AG09309 (cell line): ENCODE measurements at places on chromosomes 11 and 22.
A peak's percentile ranks its signal among the peaks of the same experiment; 100 is the strongest.

DNA sequence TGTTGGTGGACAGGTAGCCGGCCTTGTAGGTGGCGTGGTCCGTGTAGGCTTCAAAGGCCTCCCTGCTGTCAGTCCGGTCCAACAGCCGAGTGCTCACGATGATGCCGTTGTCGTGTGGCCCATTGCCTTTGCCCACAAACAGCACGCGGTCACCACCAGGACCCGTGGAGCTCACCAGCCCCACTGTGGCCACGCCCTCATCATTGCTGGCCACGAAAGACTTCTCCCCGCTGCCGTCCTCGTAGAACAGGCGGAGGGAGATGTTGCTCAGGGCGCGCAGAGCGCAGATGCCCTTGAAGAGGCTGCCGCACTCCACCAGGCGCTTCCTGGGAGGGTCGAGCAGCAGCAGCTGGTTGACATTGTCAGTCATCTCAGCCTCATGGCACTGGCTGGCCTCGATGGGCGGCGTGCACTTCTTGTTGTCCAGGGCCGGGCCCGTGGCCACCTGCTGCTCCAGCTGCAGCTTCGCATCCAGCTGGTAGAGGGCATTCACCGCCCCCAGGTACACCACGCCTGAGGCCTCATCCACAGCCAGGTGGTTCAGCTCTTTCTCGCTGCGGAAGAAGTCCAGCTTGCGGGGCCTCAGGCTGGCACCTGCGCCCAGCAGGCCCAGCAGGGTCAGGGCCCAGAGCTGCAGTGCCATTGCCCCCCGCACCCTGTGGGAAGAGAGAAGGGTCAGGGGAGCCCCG, 17.4 kb downstream of the PLXNB2 start:
- no peak for DNase-seq

- DNase-seq = no peak
Measured at GRCh38 chr11:21866781-21867180, 326.1 kb upstream of the ANO5 start.

DNA sequence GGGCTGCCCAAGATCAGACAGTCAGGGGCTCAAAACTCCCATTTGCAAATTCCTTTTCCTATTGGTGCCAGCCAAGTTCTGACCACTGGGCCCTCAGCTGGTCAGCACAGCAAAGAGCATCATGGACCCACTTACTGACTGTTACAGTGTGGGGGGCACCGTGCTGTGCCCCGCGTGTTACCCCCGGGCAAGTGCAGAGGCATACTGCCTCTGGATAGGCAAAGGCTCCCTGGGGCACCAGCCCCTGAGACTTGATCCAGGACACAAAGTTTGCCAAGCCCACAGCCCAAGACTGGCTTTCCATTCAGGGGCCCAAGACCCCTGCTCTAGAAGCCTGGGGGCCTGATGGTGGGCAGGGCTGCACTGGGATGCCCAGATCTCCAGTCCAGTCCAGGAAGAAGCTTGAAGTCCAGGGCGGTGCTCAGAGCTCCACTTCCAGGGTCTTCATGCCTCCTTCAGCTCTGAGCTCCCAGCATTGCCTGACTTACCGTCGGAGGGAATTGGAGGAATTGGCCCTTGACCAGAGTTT, 6.6 kb downstream of the LRRC32 start:
- no peak for DNase-seq

DNA sequence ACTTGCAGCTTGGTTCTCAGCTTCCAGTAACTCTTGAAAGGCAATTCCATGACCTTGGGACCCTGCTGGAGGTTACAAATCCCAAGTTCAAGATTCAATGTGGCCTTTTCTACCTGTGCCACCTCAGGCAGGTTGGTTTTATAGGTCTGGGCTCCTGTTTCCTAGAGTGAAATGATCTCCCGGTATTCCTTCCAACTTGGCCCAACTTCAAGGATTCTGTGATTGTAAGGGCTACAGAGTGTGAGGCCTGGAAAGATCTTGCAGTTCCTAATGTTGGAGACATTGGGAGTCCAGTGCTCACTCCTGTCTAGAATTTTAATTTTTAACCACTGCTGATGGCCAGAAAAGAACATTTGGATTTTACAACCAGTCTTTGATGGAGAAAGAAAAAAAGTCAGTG, 91.6 kb downstream of the LDLRAD3 start:
- no peak for DNase-seq

- no peak for DNase-seq
Measured at GRCh38 chr11:67356864-67357561, 3.7 kb upstream of the POLD4 start.

DNA sequence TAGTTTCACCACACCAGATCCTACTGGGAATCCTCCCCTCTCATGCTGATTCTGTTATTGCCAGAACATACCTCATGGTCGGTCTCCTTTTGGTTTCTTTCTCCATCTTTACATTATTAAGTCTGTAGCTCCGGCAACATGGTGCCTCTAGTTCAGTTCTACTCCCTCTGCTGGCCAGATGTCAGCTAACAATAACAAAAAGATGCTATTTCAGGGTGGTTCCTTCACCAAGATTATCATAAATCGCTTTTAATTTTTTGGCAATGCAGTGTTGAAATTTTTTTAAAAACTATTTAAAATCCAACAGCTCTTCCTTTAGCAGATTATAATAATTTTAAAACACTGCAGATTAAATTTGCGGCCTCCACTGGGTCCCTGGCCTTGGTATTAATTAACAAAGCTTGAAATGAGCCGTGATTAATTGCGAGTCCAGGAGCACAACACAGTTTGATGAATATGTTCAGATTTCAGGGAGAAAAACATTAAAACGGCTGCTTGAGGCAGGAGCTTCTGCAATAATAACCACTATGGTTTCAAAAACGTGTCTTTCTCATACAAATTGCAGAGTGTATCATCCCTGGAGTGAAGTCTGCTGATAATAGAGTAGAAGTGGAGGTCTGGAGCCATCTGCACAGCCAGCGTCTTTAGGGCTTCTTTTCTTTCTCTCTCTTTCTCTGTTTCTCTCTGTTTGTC, 492.9 kb upstream of the KIRREL3 start:
- DNase-seq = no peak

- no peak for DNase-seq
Measured at GRCh38 chr11:19220903-19221724, 19.3 kb upstream of the CSRP3 start.

DNA sequence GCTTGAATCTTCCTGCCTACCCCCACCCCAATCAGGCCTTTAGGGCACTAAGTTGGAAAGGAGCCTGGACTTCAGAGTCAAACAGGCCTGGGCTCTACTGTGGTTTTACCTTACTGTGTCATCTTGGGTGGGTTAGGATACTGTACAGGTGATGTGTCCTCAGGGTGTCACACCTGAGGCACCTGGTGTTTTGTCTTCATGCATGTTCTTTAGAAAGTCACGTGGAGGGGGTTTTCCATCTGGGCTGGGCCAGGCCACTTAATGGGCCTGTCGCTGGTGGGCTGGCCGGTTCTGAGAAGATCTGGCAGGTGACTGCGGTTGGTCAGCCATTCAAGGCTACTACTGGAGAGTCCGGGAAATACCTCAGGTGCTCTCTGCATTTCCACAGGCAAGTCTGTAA, 92.6 kb downstream of the SWAP70 start:
- no peak for DNase-seq

GRCh38 chr11:100863080-100863581, 176.0 kb downstream of the ARHGAP42 start:
- peak; percentile 84 for DNase-seq

GRCh38 chr11:111039982-111040381, 205.5 kb upstream of the POU2AF2 start:
- no peak for DNase-seq
